CD4-positive, alpha-beta T cell treated with Interleukin-15 for 1 hour (primary cell): ENCODE measurements at places on chromosomes 6 and 20.

GRCh38 chr6:154441995-154442310 is 68.5 kb downstream of the CNKSR3 start:
- DNase-seq = no peak

- no peak for DNase-seq
Measured at GRCh38 chr6:39706819-39707335, 18.3 kb downstream of the KIF6 start.

GRCh38 chr20:62924442-62925075 is 1.7 kb downstream of the DIDO1 start:
- peak; percentile 52 for DNase-seq

DNA sequence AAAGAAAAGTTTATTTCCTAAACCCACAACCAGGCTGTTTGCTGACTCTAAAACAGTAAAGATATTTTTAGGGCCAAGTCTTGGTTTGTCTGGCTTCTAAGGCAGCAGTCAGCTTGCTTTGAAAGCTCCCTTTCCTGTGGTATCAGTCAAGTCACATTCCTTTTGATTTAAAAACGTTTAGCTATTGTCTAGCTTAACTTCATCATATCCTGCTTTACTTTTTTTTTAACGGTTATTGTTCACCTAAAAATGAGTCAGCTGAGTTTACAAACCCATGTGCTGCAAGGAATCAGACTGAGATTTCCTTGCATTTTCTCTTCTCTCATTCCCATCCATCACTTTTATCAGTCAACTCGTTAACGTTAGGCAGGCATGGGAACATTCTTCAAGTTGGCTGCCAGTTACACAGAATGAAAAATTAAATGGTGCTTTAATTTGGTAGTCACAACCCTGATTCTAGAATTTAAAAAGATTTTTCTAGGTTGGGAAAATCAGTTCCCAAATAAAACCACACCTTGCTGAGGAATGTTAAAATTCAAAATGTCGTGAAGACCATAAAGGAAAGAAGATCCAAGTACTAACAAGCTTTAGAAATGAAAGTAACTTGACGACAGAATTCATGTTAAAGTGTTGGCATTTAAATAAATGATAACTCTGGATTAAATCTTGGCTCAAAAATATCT is 45.9 kb downstream of the ELOVL5 start:
- no peak for DNase-seq

DNA sequence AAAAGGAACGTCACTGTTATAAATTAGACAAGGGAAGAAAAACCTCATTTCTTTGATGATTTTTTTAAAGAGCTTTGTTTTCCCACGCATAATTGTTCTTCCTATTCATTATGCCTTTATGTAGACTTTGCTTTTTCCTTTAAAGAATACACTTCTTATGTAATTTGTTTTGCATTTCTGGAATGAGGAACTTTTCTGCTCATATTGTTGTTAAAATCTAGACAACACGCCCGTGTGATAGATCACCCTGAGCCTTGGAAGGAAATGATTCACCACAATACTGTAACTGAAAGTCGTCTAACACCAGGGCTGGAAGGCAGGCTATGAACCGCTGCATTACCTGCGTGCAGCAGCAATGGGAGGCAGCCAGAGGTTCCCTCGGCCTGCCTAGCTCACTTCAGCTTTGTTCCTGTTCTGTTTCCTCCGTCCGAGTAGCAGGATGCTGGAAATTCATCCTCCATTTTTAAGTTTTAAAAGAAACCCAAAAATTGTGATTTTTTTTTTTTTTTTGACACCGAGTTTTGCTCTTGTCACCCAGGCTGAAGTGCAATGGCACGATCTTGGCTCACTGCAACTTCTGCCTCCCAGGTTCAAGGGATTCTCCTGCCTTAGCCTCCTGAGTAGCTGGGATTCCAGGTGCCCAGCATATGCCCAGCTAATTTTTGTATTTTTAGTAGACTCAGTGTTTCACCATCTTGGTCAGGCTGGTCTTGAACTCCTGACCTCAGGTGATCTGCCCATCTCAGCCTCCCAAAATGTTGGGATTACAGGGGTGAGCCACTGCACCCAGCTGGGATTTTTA is 49.6 kb upstream of the ZNF217 start:
- peak; percentile 74 for DNase-seq

DNA sequence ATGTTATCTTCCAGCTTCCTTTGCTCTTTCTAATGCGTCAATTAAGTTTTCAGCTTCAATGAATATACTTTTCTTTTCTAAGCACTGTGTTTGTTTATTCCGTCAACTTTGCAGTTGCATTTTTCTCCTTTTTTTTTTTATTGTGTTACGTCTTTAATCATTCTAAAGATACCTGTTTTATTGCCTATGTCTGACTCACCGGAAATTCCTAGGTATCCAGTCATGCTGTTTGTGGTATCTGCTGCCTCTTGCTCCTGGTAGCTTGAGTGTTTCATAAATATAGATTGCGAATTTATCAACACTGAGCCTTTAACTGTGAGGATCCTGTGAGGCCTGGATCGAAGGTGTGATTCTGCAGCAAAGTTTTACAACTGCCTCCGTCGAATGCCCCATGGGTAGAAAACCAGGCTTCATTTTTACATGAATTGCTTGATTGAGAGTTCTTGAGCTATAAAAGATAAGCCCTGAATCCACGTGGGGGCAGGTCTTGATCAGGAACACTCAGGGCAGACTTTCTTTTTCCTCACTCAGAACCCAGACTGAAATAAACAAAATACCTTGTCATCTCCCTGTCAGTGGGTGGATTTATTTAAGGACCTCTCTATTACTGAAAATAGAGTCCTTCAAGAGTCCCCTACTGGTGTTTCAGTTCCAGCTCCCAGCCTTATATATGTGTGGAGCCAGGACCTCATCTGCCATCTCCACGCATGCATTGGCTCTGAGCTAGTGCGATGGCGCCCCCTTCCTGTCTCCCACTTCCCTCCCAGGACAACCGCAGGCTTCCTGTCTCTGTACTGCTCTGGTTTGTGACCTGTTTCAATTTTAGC is 60.1 kb upstream of the LRRC1 start:
- peak; percentile 20 for DNase-seq

- DNase-seq = no peak
Measured at GRCh38 chr6:155528982-155529453, 73.4 kb upstream of the NOX3 start.

DNA sequence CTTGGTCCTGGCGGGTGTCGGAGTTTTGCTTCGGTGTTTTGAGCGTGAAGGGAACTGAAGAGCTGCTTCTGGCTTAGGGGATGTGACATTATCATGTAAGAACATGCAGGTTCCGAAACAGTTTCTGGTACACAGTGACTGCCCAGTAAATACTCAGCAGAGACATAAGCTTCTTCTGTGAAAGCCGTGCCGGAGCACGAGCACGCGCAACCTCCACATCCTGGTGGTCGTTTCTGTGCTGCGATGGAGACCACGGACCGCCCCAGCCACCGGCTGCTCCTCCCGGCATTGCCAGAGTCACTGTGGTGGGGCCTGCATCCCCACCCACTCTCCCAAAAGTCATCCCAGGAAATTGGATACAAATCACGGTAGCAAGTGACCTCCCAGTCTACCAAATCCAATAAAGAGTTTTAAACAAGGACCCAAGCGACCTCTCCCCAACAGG is 18.7 kb downstream of the KIF25 start:
- DNase-seq = no peak

GRCh38 chr6:131112249-131112648 is 23.0 kb upstream of the AKAP7 start:
- DNase-seq = no peak

DNA sequence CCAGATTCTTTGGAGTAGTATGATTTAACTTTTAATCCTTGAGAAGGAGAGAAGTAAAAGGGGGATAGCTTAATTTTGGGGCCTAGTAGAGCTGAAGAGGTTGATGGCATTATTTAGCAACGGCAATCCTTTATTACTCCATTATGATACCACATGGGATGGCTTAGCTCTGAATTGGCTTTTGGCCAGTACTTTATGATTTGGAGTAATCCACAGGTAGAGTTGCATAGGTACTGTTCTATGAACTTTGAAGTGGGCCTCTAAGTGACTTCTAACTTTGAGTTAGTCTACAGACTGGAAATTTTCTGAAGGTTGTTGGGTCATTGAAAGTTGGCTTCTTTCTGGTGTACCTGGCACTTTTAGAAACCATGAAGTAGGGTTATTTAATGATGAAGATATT is 11.6 kb downstream of the YWHAB start:
- DNase-seq = no peak

- DNase-seq = no peak
Measured at GRCh38 chr6:117906507-117906957, 532 bp upstream of the SLC35F1 start.

DNA sequence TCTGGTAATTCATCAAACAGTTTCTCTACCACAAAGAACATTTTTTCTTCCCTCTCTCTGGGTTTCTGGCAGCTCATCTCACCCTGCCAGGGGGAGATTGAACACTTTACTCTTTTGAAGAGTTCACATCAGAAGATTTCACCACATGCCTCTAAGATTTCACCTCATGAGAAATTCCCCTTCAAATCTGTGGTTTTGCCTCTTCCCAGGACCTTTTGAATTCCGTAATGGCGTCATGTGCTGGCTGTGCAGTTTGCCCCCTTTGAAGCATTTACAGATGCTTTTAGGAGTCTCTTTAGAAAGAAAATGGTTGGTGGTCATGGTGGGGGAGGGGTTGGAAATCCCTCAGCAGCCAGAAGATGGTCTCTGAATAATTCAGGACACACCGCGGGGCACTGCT is 486.1 kb downstream of the QKI start:
- no peak for DNase-seq

DNA sequence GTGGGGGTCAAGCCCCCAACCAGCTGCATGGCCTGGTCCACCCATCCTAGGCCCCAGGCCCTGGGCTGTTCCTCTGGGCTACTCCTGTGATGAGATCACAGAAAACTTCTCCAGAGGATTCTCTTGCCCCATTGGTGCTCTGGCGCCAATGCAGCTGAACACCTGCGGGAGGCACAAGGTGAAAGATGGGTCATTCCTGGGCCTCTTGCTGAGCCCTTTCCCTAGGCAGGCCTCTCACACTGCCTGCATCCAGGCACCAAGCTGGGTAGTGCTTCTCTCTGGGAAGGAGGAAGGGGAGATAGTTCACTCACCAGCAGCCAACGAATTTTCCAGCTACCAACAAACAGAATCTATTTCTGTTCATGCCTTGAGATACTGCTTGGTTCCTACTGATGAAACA is 142.1 kb downstream of the PXDC1 start:
- no peak for DNase-seq

- DNase-seq = no peak
Measured at GRCh38 chr6:168101590-168102314, 22.7 kb upstream of the FRMD1 start.

GRCh38 chr6:52526634-52527033 is 50.2 kb downstream of the TRAM2 start:
- DNase-seq = no peak

DNA sequence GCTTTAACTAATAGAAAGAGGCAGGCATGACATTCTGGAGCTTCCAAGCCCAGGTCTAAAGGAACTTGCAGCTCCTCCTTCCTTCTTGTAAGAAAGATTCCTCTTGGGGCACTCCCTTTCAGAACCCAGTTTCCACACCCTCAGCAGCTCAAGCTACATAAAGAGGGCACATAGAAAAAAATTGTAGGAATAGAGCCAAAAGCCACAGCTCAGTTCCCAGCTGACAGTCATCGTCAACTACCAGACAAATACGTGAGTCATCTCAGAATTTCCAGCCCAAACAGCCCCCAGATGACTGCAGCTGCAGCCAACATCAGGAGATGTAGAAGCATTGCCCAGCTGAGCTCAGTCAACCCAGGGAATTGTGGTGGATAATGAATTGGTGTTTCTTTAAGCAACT is 349.8 kb upstream of the ARID1B start:
- no peak for DNase-seq

DNA sequence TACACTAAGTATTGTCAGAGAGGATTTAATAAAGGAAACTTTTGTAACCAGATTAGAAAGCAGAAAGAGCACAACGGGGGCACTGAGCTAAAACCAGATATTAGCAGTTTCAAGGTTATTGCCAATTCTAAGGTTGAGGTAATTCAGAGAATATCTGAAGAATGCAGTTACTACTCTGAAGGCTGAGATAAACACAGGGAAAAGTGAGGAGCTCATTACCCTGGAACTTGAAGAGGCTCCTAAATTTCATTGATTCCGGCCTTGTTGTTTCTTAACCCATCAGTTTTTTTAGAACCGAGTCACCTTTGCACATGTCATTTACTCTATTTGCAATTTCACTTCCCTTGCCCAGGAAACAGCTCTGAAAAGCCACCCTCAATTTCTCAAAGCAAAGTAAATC is 72.4 kb upstream of the BTBD3 start:
- no peak for DNase-seq

DNA sequence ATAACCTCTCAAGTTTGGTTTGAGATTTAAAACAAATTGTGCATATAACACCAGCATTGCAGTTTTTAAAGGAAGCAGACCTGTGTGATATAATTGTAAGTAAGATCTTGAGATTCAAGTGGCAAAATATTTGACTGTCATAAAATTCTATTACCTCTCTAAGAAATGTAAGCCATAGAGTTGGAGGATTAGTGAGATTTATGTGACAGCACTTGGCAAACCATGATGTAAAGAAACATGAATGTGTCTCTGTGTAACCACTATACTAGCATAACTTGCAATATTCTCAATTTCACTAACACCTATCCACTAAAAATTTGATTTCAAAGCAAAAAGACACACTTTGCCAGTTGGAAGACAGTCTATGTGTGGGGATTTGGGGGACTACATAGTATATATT is 190.2 kb upstream of the SSTR4 start:
- no peak for DNase-seq

DNA sequence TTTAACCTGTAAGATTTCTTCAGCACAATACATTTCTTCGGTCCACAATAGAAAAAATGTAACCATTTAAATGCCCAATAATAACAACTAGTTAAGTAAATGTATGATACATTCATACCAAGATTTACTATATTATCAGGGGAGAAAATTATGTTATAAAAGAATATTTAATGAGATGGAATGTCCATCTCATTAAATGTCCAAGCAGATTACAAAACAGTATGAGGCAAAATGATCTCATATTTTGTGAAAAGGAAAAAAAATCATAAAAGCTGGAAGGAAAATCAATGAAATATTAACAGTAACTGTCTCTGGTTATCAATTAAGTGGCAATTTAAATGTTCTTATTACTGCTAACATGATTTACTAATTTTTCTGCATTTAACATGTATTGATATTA is 10.1 kb upstream of the HEY2 start:
- no peak for DNase-seq

DNA sequence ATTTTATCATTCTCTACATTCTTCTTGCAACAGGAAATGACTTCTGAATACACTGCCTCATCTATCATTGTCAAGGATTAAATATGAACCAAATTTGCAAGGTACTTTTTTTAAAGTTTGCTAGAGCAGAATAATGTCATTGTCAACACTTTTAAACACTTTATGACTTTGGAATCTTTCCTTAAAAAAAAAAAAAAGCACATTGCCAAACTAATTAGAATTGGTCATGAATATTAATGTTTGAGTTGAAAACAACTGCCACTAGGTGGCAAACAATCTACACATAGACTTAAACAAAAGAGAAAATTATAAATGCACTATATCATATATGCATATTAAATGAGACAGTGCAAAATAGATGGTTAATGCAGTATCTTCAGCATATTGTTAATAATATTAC is 32.5 kb upstream of the TMEM244 start:
- no peak for DNase-seq
